ENCODE measurements at places on chromosomes 1 and 21.

DNA sequence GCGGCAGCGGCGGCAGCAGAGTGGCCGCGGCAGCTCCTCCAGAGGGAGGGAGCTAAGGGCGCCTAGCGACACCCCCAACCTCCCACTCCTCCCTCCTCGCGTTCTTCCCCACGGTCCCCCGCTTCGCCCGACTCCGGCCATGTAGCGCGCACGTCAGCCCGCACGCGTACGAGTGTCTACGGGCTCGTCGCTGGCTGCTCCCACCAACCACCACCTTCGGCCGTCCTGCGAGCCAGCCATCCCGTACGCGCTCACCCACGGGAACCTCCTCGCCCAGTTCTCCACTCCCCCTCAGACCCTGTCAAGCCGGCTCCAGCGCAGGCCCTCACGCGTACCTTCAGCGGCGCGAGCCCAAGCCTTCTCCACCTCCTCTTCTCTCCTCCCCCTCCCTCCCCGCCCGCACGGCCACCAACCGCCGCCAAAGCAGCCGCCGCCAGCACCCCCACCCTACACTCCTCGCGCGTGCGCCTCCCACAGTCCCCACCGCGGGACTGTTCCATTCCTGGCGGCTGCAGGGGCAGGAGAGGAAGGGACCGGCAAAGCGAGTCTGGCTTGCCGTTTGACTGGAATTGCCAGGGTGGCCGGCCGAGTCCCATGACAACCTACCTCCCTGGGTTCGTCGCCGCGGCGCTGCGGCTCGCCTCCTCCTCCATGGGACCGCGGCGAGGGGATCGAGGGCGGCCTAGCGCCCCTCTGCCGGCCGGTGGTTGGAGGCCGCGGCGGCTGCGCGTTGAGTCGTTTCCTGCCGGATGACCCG lies at the start of gene YY1AP1:
TSS of gene YY1AP1 (minus strand) at position 451 of the 757 bp plus-strand sequence. CDS start 8,338 bp downstream, outside the sequence.
- peak; percentile 83 for DNase-seq

- DNase-seq = no peak
Observed at GRCh38 chr1:174269989-174270651, 110.8 kb downstream of the RABGAP1L start.

DNA sequence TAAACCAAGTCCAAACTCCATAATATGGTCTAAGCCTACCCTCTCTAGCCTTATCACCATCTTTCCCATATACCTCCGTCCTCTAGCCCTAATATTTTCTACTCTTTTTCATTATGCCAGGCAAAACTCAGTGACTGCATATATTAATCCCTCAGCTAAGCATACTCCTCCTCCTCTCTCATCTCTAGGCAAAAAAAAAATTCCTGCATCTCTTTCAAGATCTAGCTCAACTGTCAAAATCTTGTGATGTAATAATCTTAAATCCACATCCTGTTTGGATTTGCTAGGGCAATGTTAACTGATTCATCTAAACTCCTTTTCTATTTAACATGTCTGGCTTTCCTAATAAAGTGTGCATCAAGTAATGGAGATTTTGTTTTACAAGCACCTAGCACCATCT lies 20.4 kb downstream of the PRPF38A start:
- no peak for DNase-seq

- DNase-seq = no peak
Observed at GRCh38 chr1:89191314-89191713, 7.4 kb downstream of the GBP4 start.

- no peak for DNase-seq
Observed at GRCh38 chr1:77385551-77385950, 103.7 kb downstream of the AK5 start.

DNA sequence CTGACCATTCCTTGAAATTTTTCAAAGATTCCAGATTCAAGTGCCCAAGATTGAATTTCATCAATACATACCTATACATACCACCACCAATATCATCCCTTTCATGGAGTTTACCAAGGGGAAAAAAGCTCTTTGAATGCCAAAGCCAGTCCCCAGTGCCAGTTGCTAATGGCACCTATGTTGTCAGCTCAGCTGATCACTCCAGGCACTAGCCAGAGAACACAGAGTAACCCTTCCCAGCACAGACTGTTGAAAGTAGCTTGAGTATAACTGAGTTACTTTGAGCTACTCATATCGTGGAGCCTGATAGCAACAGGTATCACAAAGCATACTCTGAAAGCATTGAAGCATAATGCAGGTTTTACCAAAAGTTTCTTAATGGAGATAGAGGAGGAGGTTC lies 133.9 kb upstream of the NFIA start:
- DNase-seq = no peak

GRCh38 chr1:151720554-151720953 lies 768 bp upstream of the RIIAD1 start:
- DNase-seq = no peak

DNA sequence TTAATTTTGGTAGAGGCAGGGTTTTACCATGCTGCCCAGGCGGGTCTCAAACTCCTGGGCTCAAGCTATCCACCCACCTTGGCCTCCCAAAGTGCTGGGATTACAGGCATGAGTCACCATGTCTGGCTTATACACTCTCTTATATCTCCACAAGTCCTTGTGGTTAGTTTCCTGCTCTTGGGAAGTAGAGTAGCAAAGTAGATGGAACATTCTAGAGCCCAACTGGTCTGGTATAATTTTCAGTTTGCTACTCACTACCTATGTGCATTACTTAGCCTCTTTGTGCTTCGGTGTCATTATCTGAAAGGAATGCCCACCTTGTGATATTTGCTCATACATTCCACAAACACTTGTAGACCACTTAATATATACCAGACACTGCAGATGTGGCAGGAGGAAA lies 96.6 kb upstream of the IPO9 start:
- DNase-seq = no peak

GRCh38 chr1:172512591-172512990 lies 20.4 kb upstream of the SUCO start:
- DNase-seq = no peak

GRCh38 chr1:6358757-6359201 lies 34.8 kb downstream of the ACOT7 start:
- no peak for DNase-seq

DNA sequence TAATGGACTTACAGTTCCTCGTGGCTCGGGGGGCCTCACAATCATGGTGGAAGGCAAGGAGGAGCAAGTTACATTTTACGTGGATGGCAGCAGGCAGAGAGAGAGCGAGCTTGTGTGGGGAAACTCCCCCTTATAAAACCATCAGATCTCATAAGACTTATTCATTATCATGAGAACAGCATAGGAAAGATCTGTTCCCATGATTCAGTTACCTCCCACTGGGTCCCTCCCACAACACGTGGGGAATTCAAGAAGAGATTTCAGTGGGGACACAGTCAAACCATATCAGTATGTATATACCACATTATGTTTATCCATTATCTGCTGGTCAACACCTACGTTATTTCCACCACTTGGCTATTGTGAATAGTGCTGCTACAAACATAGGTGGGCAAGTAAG lies 352.3 kb upstream of the B3GALT2 start:
- peak; percentile 5 for DNase-seq

GRCh38 chr21:15776818-15777217 lies 47.0 kb downstream of the USP25 start:
- DNase-seq = no peak
